Activated CD8-positive, alpha-beta T cell treated with anti-CD3 and anti-CD28 coated beads for 36 hours (primary cell): ENCODE measurements at places on chromosomes 7 and 10.

DNA sequence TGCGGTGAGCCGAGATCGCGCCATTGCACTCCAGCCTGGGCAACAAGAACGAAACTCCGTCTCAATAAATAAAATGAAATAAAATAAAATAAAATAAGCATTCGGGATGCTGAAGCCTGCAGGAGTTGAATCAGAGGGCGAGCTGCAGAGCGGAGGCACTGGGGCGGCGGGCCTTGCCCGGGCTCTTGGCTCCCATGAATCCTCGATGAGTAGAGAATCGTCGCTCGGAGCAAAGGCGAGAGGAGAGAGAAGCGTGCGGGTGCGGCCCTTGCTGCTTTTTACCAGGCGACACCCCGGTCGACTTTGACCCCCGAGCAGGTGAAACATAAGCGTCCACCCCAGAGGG lies 168.3 kb downstream of the UBE2H start:
- no peak for DNase-seq

DNA sequence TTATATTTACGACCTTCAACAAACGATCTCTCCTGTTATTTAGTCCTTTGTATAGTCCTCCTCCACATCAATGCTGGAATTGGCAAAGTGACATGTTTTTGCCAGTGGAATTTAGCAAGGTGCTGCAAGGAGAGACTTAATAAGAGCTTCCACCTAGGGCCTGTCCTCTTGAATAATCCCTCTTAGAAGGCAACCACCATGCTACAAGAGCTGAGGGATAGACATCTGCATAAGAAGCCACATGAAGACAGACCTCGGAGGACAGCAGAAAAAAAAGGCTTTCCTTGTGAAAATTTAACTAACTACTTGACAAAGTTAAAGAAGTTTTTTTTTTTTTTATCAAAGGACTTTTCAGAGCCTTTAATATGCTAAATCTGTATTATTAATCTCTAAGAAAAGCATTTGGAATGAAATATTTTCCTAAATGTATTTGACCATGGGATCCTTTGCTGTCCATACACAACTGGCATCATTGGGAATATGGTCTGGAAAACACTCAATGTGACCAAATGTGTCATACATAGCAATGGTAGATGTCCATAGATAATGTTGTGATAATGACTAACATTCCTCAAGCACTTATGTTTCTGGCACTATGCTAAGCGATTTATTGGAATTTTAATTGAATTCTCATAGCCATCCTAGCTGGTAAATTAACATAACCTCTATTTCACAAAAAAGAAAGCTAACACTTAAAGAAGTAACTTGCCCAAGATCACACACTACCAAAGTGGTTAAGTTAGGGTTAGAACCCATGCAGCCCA lies 13.2 kb downstream of the HYCC1 start:
- no peak for DNase-seq

- DNase-seq, result no peak
Observed at GRCh38 chr7:2209961-2210323, 22.8 kb downstream of the MAD1L1 start.

DNA sequence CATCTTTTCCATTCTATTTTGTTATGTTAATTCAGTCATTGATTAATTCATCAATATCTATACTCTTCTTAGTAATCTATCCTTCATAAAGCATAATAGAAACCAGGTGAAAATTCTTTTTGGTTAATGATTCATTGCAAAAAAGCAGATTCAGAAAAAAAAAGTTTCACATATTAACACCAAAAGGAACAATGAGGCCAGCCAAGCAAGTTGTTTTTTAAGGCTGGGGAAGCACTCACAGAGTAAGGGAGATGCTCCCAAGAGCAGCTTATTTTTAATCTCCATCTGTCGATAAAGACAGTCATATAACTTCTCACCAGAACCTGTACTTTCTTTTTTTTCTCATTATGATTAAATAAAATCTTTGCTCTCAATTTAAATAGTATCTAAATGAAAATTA lies 95.8 kb downstream of the CACNA2D1 start:
- no peak for DNase-seq

GRCh38 chr10:11006428-11006825 lies 11.2 kb upstream of the CELF2 start:
- DNase-seq, result no peak

DNA sequence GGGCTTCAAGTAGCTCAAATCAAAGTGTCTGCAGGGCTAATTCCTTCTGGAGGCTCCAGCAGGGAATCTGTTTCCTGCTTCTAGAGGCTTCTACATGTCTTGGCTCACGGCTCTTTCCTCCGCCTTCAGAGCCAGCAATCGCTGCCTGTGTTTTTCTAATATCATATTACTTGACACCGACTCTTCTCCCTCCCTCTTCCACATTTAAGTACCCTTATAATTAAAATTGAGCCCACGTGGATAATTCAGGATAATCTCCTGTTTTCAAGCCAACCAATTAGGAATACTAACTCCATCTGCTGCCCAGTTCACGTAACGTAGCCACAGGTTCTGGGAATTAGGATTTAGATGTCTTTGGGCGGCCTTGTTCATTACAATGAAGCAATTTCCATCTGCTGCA lies 372.2 kb downstream of the DPP6 start:
- no peak for DNase-seq

DNA sequence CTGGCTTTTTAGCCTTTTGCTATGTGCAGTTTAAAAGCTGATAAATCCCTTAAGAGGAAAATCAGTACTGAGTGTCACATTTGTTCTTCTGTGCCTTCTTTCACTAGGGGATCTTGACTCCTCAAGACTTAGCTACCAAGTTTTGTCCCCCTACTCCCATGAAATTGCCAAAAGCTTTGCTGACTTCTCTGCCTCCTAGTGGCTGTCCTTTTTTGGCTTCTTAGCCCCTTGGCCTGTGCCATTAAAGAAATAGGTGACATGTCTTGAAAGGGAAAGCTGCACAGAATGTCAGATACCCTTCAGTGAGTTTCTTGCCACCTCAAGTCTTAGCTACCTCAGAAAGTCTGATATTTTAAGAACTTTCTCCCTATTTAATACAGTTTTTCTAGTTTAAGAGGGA lies 10.5 kb downstream of the MKLN1 start:
- no peak for DNase-seq

DNA sequence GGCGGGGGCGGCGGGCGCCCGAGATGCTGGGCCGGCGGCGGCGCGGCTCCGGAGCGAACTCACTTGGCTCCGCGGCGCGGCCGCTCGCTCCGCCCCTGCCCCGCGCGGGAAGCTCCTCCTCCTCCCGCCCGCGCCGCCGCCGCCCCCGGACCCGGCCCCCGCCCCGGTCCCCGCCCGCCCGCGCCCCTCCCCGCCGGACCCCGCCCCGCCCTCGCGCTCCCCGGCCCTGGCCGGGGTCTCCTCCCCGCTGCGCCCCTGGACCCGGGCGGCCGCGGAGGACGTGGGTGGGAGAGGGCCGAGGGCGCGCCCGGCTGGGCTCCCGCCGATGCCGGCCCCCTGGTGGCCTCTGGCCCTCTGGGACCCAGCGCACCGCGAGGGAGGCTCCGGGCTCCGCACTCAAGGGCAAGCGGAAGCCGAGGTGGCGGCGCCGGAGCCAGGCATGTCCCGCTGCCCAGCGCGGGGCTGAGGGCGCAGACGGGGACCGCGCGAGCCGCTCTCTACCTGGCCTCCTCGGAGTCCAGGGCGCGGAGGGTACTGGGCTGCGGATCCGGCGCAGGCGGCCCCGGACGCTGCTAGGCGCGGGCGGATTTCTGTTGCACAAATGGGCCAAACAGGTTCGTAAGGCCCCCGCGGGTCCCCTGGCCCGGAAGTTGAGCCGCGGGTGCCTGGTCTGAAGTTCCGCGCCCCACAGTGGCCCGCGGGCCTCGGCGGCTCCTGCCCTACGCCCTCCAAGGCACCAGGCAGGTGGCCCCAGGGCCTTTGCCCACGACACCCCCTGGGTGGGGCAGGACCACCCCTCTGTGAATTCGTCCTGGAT lies at the start of gene TCERG1L:
TCERG1L (minus strand) TSS at position 61 of the 817 bp plus-strand sequence. CDS start 86 bp downstream, outside the sequence.
- DNase-seq, result peak; percentile 11

DNA sequence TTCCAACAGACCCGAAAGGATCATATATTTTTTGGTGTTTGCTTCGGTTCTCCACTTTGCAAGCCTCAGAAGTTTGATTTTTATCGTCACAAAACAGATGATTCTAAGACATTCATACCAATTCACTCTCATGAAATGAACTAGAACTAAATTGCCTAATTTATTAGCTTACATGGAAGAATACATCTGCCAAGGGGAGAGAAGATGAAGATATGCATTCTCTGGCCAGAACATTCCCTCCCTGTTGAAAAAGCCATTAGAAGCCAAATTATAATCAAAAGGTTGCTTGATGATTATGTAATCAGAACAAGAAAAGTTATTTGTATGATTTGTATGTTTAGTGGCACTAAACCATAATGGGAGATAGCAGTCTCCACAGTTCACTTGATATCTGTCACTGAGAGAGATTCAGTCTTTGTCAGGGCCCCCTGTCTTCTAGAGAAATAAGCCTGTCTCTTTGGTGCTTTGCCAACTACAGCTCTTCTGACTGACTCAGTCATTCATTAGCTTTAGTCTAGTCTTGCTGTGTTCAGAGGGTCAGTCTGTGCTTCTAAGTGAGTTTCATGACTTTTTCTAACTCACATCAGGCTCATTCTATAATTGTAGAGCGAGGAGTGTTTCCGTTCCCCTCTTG lies 95.3 kb upstream of the GNAI1 start:
- DNase-seq, result no peak

DNA sequence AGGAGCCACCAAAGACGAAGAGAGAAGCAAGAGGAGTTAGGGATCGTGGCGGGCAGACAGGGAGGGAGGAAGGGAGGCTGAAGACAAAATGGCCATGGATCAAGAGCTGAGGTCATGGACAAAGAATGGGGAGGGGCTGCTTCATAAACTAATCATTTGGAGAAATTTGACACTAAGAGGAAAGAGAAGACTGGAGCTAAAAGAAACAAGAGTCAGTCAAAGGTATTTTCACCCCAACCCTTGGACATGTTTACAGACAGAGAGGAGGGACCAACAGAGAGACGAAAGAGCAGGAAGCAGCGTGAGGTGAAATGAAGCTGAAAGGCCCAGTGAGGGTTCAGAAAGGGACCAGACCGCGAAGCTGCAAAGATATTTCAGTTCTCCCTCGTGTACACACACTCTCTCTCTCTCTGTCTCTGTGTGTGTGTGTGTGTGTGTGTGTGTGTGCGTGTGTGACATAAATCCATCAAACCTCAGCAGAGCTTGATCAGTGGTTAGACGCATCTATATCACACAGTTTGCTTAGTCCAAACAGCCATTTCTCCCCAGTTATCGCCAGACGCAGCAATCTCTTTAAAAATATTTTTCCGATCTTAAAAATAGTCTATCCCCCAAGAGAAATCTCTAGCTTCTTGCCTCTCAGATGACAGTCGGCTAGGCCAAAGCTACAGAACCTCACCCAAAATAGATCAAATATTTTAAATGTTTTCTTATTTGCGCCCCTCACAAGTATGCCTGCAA lies 12.5 kb upstream of the CALD1 start:
- DNase-seq, result no peak

GRCh38 chr10:25839683-25840082 lies 94.3 kb upstream of the MYO3A start:
- DNase-seq, result no peak

DNA sequence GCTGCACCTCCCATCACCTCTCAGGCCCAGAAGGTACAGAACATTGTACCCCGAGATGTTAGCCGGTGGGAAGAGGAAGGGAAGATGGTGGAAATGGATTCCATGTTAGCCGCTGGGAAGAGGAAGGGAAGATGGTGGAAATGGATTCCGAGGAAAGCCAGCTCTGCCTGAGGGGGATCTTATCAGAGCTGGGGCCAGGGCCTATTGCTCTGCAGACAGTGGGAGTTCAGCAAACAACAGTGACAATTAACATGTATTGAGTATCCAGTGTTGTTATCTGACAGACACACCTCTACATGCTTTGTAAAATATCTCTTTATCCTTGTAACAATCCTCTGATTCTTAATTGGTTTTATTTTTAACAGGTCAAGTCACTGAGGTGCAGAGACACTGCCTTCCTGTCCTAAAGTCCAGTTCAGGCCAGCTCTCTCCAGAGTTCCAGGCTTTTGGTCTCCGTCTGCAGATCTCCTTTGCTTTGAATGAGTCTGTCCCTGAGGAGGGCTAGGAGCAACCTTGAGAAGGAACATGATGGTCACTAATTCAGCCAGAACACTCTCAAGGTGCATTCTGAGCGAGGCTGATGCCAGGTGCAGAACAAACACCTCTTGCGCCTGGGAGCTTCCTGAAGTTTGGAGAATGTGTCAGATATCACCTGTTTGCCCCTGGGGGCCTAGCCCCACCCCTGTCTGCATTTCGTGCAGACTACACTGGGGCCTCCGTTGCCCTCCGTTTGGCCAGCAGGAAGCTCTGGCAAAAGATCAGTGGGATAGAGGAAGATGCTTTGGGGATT lies 82.4 kb upstream of the PODXL start:
- no peak for DNase-seq

DNA sequence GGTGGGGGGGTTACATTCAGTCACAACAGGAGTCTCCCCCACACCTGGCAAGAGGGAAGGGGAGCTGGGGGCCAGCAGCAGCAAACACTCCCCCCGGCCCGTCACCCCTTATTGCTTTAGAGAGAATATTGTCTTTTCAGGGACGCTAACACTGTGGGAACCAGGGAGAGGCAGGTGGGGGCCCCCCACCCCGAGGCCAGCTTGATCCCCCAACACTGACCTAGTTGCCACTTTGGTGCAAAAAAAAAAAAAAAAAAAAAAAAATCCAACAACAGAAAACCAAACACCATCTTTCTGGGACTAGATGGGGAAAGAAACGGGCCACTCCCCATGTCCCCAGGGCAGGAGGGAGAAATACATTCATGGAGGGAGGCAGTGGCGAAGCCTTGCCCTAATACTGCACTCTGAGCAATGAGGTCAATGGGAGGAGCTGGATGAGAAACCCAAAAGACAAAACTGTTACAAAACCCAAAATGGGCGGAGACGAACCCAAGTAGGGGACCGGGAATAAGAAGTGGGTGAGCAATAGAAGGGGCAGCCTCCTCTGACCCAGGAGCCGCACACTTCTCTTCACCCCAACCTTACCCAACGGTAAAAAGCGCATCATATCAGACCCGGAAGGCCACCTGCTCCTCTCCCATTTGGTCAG lies 6.5 kb downstream of the GNB2 start:
- DNase-seq, result no peak

- DNase-seq, result no peak
Observed at GRCh38 chr10:59582058-59582457, 127.6 kb downstream of the SLC16A9 start.

- no peak for DNase-seq
Observed at GRCh38 chr10:22604344-22605126, 109.8 kb downstream of the PIP4K2A start.

DNA sequence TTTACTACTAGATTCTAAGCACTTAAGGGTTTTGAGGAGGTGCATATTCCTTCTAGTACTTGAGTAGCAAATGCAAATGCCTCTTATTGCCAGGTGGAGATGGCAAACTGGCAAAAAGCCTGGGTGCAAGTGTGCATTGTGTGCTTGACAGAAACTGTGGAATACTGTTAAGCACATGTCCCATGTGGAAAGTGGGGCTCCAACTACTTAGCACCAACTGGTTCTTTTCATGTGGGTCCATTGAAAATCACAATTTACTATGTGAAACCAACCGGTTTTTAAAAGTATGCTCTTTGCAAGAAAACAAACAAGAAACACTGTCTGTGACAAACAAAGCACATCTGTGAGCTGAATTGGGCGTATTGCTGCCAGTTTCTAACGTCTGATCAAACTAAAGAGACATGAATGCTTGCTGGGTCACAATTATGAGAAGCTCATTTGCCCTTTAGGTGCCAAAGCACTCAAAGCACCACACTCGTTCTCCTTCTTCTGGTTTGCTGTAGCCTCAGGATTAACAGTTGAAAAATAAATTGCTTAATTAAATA lies 197.4 kb downstream of the SEMA3E start:
- DNase-seq, result no peak

GRCh38 chr10:78830976-78831375 lies 237.8 kb upstream of the ZMIZ1 start:
- no peak for DNase-seq
